Stimulated activated CD8-positive, alpha-beta memory T cell treated with anti-CD3 and anti-CD28 coated beads, Interleukin-2, amount 100 ng/mL, for 1 hour (primary cell): ENCODE measurements at places on chromosomes 1 and 21.

- DNase-seq, result no peak
Measured at GRCh38 chr1:117067533-117068370, 7.6 kb downstream of the TTF2 start.

DNA sequence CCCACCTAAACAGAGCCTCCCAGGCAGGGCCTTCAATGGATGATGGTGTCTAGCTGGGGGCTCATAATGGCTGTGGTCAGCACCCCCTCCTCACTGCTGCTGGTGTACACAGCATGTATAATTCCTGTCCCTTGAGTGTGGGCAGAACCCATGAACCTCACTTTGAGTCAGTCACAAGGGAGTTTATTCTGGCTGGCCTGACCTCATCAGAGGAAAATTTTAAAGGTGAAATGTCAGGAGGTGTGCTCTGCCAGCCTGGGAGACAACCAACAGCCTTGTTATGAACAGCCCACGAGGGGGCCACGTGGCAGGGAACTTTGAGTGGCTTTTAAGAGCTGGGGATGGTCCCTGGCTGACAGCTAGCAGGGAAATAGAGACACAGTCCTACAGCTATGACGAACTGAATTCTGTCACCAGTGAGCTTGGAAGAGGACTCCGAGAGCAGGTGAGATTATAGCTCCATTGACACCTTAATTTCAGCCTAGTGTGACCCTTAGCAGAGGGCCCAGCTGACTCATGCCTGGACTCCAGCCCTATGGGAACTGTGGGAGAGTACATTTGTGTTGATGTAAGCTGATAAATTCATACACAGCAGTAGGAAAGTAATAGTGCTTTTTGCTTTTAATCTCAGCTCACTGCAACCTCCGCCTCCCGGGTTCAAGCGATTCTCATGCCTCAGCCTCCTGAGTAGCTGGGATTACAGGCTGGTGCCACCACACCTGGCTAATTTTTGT is 73.5 kb upstream of the RUNX3 start:
- DNase-seq, result no peak

- no peak for DNase-seq
Measured at GRCh38 chr1:203028784-203029553, 2.7 kb downstream of the PPFIA4 start.

- no peak for DNase-seq
Measured at GRCh38 chr1:153374071-153374470, 1.4 kb downstream of the S100A12 start.

DNA sequence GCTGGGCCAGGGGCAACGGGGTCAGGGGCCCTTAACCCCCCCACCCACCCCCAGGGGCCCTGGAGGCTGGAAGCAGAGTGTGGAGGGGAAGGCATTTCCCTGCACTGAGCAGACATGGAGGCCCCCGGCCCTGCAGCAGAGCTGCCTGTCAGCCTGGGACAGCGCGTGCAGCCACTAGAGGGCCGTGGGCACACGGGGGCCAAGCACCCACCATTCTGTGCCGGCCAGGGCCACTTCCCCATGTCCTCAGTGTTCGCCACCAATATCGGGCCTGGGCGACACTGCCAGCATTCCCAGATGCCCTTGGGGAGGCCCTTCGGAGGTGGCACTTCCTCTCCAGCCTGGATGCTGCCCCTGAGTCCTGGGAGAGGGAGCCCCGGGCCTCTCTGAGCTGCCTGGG is 23.2 kb upstream of the ARHGEF16 start:
- no peak for DNase-seq

DNA sequence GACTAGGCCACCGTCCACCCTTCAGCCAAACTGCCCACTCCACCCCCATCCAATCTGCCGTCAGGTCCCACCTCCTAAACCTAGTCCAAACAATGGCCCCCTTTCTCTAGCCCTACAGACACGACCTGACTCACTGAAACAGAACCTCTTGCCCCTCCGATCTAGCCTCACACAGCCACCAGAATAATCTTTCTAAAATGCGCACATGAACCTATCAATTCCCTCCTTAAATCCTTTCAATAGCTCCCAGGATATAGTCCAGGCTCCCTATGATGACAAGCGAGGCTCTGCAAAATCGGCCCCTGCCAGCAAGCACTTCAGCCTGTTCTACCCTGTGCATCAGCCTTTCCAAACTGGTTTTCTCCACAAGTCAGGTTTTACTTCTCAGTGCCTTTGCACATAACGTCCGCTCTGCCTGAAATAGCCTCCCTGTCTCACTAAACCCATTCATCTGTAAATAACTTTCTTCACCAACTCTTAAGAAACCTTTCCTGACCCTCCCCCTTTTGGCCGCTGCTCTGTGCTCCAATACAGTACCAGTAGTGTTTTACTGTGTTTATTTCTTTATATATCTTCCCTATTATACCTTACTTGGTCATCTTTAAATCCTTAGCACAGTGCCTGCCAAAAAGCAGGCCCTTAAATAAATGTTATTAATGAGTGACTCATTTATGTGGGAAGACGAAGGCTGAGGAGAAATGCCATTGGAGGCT is 9.0 kb upstream of the CDC20 start:
- DNase-seq, result no peak
